RKO (cell line): ENCODE measurements at places on chromosomes 6 and 20.

DNA sequence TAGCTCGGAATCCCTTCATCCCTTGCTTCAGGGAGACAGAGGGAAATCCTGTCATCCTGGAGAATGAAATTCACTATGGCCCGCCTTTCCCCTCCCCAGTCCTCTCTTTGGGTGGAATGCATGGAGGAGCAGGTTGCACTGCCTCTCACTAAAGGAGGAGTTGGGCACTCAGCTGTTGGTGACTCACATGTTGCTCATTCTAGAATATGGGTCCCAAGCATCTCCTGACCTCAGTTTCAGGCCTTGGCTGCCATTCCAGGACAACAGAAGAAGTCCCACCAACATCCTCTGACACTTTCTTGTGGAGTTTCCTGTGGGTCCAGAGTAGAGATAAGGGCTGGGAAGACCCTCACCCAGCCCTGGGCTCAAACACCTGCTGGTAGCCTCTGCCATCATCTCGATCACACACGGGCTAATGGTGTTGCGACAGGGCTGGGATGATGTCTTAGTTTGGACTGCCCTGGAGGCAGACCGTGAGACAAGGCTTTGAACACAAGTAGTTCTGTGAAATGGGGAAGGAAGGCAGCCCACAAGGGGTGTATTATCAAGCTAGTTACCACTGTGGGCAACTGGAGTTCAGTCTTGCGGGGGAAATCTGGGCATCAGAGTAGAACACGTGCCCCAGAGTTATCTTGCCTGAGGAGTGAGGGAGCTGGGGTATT lies 52.4 kb upstream of the RNF24 start:
- DNase-seq = peak; percentile 51

- DNase-seq = no peak
Observed at GRCh38 chr6:83051377-83052172, 14.1 kb downstream of the UBE3D start.

DNA sequence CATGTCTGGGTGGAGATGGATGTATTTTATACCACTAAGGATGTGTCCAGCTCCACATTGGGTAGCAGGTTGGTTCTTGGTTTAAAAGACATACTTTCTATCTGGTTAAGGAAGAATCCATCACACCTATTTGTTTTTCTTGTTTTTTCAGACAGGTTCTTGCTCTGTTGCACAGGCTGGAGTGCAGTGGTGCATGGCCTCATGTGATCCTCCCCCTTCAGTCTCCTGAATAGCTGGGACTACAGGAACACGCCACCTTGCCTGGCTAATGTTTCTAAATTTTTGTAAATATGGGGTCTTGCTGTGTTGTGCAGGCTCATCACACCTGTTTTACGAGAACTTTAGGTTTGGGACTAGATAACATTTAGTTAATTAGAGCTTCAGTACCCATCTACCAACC lies 115.7 kb upstream of the PRND start:
- no peak for DNase-seq

DNA sequence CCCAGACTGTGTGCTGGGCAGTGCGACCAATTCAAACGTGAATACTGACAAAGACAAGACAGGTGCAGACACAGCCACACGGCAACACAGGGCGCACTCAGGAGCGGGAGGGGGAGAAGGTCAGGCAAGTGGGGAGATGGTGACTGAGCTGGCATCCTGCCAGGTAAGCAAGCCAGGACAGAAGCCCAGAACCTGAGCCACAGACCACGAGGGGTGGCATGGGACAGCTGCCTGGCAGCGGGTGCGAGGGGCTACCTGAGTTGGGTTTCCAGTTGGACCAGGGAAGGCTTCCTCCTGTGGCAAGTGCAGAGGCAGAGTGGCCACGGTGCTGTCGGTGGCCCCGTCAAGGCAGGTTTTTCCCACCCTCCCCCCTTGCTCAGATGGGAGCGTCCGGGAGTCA lies 215.2 kb upstream of the ARID1B start:
- no peak for DNase-seq

DNA sequence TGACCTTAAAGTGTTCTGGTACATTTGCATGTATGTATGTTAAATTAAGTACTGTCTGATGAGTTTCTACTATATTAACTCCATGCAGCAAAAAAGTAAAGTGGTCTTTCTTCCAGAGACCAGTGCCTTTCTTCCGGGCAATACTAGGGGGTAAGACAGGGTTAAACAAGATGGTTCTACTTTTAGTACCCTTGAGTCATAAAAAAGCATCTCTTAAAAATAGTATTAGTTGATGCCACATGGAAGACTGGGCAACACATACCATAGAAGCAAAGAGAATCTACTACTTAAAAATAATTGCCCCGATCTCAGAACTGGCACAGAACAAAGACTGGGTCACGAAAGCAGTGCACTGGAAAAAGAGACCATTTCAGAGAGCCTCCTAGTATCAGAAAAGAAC lies 66.2 kb downstream of the SESN1 start:
- DNase-seq = no peak

- peak; percentile 29 for DNase-seq
Observed at GRCh38 chr20:41030061-41030460, 1.4 kb downstream of the TOP1 start.

- DNase-seq = no peak
Observed at GRCh38 chr6:130516604-130517003, 150.8 kb downstream of the TMEM200A start.

DNA sequence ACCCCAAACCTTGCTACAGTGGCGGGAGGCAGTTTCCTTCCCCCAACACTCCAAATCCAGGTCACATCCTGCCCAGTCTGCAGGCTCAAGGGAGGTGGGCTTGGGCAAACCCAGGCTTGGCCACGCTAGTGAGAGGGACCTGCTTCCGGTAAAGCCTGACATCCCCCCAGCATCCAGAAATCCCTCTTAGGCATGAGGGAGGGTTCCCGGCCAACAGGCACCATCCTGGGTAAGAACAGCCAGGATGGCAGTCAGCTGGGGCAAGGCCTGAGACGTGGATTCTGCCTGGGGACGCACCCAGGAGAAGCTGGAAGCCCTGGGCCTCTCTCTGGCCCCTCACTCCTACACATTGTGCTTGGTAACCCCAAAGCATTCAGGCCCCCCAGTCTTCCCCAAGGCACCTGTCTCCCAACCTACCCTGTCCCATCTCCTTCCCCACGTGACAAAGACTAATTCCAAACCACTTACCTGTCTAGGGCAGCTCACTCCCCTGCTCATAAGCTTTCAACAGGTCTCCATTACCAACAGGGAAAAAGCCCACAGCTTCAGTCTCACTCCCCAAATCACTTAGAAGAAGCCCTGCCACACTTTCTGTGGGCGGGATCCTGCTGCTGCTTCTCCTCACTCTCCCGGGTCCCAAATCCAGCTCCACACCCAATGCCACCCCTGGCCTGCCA lies 2.1 kb downstream of the C20orf144 start:
- no peak for DNase-seq
